ENCODE measurements at places on chromosomes 4 and X.

DNA sequence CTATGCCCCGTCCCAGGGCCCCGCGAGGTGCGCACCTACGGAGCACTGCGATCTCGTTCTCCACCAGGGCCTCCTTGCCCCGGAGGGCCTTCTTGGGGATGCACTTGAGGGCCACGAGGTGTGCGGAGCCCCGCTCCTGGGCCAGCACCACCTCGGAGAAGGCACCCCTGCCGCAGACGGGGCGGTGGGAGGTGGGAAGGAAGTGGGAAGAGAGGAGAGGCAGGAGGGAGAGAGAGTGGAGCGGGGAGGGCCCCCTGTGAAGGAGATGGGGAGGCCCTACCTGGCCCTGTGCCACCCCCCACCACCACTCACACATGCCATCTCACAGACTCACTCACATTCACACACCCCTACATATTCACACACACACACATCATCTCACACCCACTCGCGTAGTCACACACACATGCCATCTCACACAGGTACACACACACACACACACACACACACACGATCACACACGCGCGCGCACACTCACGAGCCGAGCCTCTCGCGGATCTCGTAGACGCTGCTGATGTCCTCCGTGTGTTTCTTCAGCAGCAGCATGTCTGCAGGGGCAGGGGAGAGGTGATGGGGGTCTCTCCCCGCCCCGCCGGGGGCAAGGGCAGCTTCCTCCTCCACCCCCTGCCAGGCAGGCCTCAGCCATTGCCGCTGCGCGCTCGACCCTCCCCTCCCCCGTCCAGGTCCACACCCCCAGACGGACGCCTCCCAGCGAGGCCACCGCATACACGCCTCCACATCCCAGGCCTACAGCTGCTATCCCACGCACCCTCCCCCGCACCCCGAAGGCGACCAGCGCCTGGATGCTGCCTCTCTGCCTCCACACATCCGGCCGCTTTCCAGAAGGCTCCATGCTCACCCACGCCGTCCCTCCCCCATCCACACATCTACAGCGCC, 834 bp downstream of the PNCK start:
- DNase-seq, result no peak

- DNase-seq, result no peak
Measured at GRCh38 chr4:40402556-40402955, 67.4 kb downstream of the CHRNA9 start.

DNA sequence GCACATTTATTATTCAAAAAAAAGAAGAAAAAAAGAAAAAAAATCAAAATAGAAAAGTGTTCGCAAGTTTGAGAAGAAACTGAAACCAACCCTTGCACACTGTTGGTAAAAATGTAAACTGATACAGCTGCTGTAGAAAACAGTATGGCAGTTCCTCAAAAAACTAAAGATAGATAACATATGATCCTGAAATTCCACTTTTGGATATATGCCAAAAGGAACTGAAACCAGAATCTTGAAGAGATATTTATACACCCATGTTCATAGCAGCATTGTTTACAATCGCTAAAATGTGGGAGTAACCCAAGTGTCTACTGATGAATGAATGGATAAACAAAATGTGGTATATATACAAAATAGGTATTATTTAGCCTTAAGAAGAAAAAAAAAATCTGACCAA, 155.4 kb downstream of the TBCK start:
- no peak for DNase-seq

DNA sequence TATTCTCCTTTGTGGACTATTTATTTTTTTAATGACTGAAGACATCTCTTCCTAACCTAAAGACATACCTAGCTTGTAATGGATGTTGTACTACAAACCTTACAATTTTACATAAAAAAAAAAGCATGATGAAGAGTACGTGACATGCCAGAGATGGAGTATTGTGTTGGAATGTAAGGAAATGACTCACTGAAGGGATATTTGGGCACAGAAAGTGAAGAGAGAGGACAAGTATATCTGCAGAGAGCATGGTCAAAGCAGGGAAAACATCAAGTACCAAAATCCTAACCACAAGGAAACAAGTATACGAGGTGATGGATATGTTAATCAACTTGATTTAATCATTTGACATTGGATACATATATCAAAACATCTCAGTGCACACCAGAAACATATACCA, 1051.4 kb upstream of the PRKX start:
- DNase-seq, result no peak

- DNase-seq, result no peak
Measured at GRCh38 chr4:145452447-145453162, 29.0 kb upstream of the SMAD1 start.

GRCh38 chrX:8604131-8604530, 127.8 kb downstream of the ANOS1 start:
- no peak for DNase-seq

GRCh38 chrX:150202641-150203247, 160.4 kb upstream of the MAMLD1 start:
- no peak for DNase-seq

GRCh38 chrX:152044383-152044782, 69.9 kb upstream of the GABRE start:
- DNase-seq, result no peak

DNA sequence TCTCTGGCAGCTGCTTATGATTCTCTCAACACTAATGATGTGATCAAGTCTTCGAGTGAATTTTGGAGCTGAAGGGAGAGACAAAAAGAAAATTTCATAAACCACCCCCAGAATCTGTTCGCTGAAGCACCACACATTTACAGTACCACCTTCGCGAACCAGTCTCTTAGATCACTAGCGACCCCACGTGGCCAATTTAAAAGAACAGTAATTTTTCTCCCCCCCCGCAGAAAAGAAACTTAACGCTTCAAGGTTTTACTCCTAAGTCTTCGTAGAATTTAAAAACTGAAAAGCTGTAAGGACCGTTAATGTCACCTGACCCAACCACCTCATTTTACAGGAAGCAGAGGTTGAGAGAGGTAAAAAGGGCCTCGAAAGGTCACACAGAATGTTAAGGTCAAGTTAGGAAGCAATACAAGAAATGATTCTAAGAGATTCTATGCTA, 187.5 kb downstream of the QDPR start:
- no peak for DNase-seq

DNA sequence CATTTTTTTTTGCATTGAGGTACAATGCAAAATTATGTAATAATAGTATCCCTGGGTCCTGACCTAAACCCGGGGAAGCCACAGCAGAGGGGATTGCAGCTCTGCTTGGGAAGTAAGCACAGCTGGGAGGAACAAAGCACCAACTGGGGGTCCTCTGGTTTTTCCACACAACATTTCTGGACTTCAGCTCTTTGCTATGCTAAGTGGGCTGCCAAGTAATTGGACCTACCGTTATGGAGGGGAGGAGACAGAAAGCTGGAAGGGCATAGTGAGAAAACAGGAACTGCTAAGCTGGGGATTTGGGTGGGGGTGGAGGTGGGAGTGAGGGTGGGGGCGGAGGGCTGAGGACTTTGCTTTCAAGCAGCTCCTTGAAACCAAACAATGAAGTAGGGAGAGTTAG, 183.3 kb downstream of the ZIC3 start:
- DNase-seq, result no peak

DNA sequence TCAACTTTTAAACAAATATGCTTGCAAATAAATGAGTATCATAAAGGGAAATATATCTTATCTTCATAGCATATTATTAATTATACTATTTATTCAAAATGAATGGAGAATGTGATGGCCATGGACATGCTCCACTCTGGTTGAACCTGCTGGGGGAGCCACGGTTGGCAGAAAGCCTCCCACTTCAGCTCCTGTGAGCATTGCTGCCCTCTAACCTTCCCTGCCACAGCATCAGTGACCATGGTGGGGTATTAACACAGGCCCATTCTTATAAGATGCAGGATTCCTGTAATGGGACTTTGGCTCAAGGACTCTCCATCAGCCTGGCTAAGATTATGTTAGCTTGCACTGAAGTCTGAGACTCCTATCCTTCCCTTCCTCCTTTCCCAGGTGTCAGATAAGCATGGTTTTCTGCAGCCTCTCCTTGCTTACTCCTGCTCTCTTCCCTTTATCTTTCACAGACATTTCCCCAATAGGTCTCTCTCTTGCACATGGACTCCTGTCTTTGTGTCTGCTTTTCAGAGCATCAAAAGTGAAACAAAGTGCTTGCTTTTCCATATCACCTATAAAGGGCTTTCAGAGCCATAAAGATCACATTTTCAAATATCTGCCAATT, 4.9 kb upstream of the ABRAXAS1 start:
- no peak for DNase-seq

GRCh38 chr4:186915816-186916215, 192.2 kb upstream of the FAT1 start:
- DNase-seq, result no peak

GRCh38 chr4:138063581-138063980, 178.6 kb downstream of the SLC7A11 start:
- no peak for DNase-seq

DNA sequence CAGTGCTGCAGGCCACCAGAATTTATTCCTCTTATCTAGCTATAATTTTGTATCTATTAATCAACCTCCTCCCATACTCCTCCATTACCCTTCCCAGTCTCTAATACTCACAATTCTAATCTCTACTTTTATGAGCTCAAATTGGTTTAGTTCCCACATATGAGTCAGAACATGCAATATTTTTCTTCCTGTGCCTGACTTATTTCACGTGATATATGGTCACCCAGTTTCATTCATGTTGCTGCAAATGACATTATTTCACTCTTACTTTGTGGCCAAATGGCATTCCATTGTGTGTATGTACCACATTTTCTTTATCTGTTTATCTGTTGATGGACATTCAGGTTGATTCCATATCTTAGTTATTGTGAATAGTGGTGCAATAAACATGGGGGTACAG, 483.5 kb downstream of the ACTRT1 start:
- DNase-seq, result no peak

- DNase-seq, result no peak
Measured at GRCh38 chr4:80035336-80035735, 37.7 kb downstream of the ANTXR2 start.

DNA sequence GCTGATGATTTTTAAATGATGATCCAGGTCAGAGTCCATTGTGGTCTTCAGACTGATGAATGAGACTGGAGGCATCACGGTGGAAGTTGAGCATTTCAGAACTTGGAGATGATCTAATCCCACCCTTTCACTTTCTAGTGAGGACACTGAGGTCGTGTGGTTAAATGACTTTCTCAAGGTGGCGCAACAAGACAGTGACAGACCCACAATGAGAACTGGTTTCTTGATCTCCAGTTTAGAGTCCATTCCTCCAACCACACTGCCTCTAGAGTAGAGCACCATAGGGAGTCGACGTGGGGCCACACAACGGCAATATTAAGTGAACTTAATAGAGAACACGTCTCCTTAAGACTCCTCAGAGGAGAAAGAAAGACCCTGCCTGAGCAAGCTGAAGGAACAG, 381.0 kb downstream of the UNC5C start:
- DNase-seq, result no peak

- DNase-seq, result no peak
Measured at GRCh38 chr4:139819082-139819481, 153.5 kb downstream of the MGST2 start.

DNA sequence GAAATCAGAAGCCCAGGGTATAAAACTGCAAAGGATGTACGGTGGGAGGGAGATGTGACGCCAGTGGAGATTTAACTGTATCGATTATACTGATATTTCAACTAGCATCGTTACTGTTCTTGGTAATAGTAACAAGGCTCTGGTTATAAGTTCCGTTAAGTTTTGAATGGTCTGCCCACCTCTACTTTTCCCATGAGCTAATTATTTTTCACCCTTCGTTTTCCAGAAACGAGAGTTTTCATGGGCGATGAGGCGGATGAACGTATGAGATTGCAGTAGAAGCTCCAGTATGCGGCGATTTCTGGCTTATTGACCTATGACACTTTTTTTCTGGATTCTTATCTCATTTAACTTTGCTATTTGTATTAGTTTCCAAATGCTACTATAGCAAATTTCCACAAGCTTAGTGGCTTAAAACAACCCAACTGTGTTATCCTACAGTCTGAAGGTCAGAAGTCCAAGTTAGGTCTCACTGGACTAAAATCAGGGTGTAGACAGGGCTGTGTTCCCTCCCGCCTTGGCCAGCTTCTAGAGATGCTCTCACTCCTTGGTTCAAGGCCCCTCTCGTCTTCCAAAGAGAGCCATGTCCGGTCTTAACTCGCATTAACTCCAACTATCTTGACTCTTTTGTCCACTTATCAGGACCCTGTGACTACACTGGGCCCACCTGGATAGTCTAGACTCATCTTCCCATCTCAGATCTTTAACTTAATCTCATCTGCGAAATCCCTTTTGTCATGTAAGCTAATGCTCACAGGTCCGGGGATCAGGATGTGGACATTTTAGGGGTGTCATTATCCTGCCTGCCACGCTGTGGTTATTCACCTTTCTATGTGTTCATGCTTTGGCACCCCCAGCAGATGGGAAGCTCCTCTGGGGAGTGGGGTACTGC, 122.5 kb downstream of the IRF2 start:
- DNase-seq, result no peak

DNA sequence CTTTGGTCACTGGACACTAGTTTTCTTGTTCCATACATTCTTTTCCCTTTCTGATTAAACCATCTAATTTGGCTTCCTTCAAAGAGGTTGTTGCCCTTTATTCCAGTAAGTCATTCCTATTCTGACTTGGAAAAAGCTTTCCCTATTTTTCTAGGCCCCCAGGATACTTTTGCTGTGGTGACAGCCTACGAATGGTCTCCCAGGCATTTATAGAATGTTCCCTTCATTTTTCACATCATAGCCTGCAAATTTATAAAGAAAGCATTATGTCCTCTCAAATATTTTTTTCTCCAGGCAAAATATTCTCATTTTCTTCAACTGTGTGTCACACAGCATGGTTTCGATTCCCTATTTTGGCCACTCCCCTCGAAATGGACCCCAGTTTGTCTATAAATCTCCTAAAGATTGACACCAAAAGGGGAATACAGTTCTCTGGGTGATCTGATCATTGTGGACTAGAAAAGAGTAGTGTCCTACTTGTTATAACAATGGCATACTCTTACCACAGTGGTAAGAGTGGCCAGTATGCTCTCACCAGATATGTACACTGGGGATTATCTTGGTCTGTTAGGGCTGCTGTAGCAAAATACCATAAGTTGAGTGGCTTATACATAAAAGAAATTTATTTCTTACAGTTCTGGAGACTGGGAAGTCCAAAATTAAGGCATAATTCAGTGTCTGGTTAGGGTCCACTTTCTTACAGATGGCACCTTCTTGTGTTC, 41.5 kb upstream of the BMP2K start:
- DNase-seq, result no peak

Data from activated effector memory CD4-positive, alpha-beta T cell treated with Interleukin-2 at 50 U/mL for 16 hours (primary cell).